Activated CD4-positive, alpha-beta T cell treated with anti-CD3 and anti-CD28 coated beads for 36 hours (primary cell): ENCODE measurements at places on chromosomes 3 and 15. TPM values are rescaled to one million over a fixed set of nuclear protein-coding genes. Genes with fewer than 3 reads are reported as not detected.
A peak's percentile ranks its signal among the peaks of the same experiment; 100 is the strongest.

LSG1 gene
- 43.9 TPM for total RNA-seq

ACTRT3 gene
- 0.62 TPM for total RNA-seq

TRANK1 gene
- total RNA-seq = 12.0 TPM

GRCh38 chr15:40222131-40222530, 16.7 kb upstream of the PAK6 start:
- peaks cover 12% of the 10 kb centered on the region for H3K4me1 ChIP-seq
- H3K36me3 ChIP-seq = peaks cover 37% of the 10 kb centered on the region
- no peaks in the 10 kb centered on the region for H3K27me3 ChIP-seq
- H3K27ac ChIP-seq = no peak overlapping the region
- no peak for DNase-seq
- H3K4me3 ChIP-seq = no peak overlapping the region

GRCh38 chr3:40382617-40382979, 4.4 kb upstream of the ENTPD3 start:
- no peaks in the 10 kb centered on the region for H3K36me3 ChIP-seq
- DNase-seq = no peak
- peaks cover 14% of the 10 kb centered on the region for H3K27me3 ChIP-seq
- no peak overlapping the region for H3K4me3 ChIP-seq

DNA sequence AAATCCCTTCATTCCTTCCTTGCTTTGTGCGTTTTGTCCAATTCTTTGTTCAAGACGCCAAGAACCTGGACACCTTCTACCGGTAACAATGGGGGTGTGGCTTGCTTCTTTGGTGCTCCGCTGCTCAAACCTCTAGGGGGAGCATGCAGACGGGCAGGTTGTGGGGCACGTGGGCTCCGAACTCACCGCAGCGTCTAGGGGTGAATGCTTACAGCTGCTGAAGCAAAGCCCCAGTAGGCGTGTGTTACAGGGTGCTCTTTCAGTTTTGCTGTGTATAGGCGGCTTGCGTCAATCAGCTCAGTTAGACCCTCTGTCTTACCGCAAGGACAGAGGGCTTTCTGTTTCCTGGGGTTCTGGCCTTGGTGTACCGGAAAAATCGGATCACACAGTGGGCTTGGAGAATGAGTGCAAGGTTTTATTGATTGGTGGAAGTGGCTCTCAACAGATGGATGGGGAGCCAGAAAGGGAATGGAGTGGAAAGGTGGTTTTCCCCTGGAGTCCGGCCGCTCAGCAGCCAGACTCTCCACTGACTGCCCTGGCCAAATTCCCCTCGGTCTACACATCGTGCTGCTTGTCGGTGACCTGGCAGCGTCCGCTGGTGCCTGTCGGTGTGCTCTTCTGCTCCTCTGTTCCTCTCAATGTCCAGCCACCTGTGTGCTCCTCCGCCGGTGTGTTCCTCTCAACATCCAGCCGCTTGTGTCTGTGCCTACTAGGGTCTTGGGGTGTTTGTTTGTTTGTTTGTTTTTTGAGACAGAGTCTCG, 1.2 kb upstream of the LRRC34 start:
- peaks cover 27% of the 10 kb centered on the region for H3K4me1 ChIP-seq
- peaks cover 6% of the 10 kb centered on the region for H3K27me3 ChIP-seq
- H3K4me3 ChIP-seq = peak overlapping the region; percentile 77
- H3K27ac ChIP-seq = peak overlapping the region; percentile 82

- no peak overlapping the region for H3K4me3 ChIP-seq
- H3K27me3 ChIP-seq = no peaks in the 10 kb centered on the region
These were observed 735.8 kb downstream of the ZPLD1 start for GRCh38 chr3:103170651-103171050.

DNA sequence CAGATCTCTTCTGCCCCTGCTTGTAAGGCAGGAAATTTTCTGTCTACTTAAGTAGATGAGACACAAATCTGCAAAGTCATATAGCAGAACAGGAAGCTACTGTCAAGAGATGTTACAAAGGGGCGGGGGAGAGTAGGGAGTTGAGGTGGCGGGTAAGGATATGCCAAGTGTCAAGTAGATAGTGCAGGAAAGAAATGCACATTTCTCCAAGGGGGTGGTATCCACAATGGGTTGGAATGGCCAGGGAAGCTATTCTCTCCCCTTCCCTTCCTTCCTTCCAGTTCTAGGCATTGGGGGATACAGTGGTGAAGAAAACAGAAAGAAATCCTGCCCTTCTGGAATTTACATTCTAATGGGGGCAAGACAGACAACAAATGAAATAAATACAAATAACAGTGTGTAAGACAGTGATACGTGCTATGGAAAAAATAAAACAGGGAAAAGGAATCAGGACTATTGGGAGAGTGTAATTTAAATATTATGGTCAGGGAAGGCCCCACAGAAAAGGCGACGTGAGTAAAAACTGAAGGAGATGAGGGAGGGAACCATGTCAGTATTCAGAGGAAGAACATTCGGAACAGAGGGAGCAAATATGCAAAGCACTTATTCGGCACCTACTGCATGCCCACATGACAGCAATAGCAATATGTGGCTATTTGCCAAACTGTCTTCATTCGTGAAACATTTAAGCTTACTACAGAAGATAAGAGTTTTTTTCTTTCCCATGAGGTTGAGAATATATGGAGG, 42.8 kb upstream of the RNU6-1 start:
- DNase-seq = peak; percentile 32
- H3K27me3 ChIP-seq = peaks cover 11% of the 10 kb centered on the region
- no peaks in the 10 kb centered on the region for H3K36me3 ChIP-seq
- no peak overlapping the region for H3K27ac ChIP-seq
- no peak overlapping the region for H3K4me3 ChIP-seq

GLDN gene
- not detected for total RNA-seq

DNA sequence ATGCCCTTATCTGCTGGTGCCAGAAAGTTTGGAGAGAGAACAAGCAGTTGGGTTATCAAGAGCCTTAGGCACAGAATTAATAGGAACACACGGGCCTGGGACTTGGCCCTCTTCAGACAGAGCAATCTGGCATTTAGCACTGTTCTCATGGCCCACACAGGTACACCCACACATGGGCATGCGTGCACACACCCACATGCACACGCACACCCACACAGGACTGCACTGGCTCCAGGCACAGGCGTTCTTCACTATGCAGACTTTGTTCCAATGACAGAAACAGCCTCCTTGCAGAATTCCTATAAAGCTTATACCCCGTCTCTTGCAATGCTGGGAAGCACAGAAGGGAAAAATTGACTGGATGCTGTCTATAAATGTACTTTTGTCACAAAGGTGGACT, 36.3 kb downstream of the TMEM44 start:
- H3K36me3 ChIP-seq = no peaks in the 10 kb centered on the region
- no peak overlapping the region for H3K27ac ChIP-seq
- peaks cover 3% of the 10 kb centered on the region for H3K4me1 ChIP-seq
- H3K4me3 ChIP-seq = no peak overlapping the region
- H3K27me3 ChIP-seq = no peaks in the 10 kb centered on the region

ASB14 gene
- not detected for total RNA-seq

EPHB3 gene
- not detected for total RNA-seq

DNA sequence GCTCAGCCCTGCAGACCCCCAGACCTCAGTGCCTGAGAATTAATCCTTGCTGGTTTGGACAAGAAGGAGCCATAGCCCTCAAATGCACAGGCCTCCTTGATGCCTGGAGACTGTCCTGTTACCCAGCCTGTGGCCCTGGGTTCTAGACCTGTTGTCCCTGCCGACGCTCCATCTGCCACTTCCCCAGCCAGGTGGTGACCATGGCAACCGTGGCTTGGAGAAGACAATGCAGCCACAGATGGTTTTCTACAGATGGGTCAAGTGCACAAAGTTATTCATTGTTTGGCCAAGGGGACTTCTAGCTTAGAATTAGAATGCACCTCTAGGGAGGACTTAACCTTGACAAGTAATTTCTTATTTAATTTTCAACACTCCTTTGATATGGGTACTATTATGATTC, 297.1 kb downstream of the UACA start:
- peaks cover 2% of the 10 kb centered on the region for H3K4me1 ChIP-seq
- H3K27me3 ChIP-seq = peaks cover 23% of the 10 kb centered on the region
- DNase-seq = no peak
- H3K4me3 ChIP-seq = no peak overlapping the region

LRRC31 gene
- not detected for total RNA-seq

GRCh38 chr3:153513236-153513635, 351.2 kb downstream of the RAP2B start:
- H3K36me3 ChIP-seq = peaks cover 3% of the 10 kb centered on the region
- no peak overlapping the region for H3K4me3 ChIP-seq
- no peak overlapping the region for H3K27ac ChIP-seq
- no peaks in the 10 kb centered on the region for H3K4me1 ChIP-seq
